ENCODE measurements at places on chromosomes 12 and 14.

DNA sequence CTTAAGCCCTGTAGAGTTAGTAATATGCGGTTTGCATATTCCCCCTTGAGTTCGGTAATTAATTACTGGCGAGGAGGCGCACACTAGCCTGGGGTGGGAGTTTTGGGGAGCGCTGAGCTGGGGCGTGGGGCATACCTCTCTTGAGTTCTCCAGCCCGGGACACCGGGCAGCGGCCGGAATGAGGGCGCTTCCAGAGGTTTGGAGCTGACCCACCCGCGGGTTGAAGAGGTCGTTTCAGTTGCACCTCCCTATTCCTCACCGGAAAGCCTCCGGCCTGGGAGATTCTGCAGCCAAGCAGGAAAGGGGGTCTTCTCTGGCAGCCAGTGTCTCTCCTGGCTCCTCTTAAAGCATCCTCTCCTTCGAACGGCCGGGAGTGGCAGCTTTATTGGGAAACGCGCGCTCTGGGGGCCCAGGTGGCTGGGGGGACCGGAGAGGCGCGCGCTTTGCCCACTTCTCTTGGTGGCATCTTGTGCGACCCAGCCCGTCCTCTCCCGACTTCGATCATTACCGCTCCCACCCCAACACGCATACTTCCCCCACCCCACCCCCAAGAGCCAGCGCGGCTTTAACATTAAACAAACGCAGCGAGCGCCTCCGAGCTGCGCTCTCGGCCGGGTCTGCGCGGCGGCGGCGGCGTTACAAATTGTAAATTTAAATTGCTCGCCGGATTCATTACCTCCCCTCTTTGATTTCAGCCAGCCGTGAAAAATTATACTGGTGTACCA, 3.9 kb upstream of the LHX5 start:
- DNase-seq: no peak

- DNase-seq: no peak
Measured at GRCh38 chr14:44135972-44136371, 371.1 kb downstream of the FSCB start.

GRCh38 chr12:75721796-75722195, 210.4 kb upstream of the KRR1 start:
- no peak for DNase-seq

DNA sequence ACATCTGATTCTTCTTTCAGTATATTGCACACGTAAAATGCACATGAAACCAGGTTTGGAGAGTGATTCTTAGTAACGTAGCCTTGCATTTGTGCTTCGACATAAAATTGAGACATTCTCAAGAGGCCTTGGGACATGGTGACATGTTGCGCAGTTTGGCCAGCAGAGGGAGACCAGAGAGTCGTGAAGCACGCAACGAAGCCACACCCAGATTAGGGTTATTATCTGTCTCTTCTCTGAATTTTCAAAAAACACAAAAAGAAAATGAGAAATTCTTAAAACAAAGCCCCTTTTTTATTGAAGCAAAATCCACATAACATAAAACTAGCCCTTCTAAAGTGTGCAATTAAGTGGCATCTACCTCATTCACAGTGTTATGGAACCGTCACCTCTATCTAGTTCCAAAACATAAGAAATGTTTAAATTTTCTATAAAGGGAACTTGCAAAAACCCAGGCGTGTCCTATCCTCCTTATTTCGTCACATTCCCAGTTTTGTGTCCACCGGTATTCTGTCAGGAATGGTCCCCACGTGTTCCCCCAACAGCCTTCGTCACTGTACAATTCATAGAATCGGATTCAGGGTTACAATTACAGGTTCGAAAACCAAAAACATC, 108.8 kb upstream of the ATF7IP start:
- no peak for DNase-seq

DNA sequence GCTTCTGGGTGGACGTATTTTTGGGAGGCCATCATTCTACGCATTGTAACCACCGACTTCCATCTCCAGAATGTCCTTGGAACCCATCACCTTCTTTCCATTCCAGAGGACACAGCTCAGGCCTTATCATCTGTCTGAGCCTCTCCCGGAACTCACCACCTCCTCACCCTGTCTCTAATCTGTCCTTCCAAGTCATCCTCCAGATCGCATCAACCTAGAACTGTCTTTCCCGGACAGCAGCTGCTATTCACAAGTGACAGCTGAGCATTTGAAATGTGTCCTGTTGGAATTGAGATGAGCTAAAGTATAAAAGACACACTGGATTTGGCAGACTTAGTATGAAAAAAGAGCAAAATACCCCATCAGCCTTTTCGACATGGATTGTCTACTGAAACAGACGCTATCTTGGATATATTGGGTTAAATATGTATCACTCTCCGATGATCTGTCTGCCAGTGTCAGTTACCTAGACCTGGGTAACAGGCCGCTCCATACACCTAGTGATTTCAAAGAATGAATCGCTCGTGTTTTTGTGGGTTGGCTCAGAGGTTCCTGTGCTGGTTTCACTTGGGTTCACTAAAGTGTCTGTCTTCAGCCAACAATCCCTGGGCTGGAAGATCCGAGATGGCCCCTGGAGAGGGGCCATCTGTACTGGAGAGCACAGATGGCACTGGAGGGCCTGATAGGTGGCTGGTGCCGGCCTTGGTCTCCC, 104.4 kb upstream of the RFLNA start:
- no peak for DNase-seq

DNA sequence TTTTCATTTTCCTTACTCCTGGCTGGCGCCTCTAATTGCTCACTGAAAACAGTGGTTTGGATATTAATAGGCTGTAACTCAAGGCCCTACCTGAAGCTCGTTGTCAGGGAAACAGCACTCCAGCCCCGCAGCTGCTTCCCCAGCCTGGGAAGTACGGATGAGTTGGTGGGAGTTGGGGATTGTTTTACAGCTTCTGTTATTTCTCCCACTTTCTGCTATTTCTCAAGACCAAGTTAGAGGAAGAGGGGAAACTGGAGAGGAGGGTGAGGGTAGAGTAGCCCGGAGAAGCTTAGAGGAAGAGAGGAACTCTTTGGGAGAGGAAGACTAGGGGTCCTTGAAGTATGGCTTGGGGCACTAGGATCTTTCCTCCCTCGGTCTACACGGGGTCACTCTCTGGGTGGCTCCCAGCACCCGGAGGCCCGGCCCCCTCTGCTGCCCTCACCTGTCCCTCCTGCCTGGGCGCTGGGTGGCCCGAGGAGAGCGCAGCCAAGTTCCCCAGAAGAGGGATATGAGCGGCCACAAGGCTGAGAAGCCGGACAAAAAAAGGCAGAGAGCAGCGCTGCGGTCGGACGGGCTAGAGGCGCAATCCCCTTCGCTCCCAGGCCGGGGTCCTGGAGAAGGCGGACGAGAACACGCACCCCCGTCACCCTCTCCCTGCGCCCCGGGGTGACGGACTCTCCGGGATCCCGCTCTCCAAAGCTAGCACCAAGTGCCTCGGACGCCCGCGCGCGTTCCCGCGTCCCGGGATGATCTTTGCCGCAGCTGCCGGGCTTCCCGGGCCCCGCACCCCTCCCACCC, 671 bp downstream of the SPTB start:
- no peak for DNase-seq

DNA sequence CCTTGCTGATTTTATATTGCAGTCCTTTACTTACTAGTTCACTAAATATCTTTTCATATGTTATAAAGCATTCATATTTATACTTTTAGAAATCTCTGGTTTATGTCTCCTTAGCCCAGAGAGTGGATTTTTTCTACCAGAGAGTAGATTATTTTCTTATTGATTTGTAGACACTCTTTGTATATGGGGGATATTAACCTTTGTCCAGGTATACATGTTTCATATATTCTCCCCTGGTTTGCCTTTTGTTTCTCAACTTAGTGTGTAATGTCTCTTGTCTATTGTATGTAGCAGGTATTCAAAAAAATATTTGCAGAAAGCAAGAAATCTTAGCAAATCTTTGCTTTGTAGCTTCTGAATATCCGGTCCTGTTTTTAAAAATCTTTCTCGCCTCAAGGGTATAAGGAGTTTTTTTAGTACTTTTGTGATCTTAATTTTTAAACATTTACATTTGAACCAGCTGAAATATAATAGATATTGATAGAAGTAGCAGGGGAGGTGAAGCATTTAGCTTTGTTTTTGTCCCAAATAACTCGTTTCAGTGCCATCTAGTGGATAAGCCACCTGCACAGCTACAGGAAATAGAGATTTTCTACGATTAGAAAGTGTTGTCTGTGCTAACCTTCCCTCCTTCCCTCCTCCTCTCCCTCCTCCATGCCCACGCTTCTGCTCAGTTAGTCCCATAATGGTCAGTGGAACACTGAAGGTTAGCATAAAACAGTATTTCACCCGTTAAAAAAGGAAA, 97.0 kb downstream of the PHETA1 start:
- DNase-seq: no peak
